Left renal cortex interstitium (tissue), 4 donors: ENCODE measurements at places on chromosomes 3 and 15. TPM values are rescaled to one million over a fixed set of nuclear protein-coding genes. Genes with fewer than 3 reads are reported as not detected.

Gene LRRIQ4
- 0.17 TPM for polyA plus RNA-seq

GRCh38 chr3:184384342-184384741, 4.5 kb downstream of the CHRD start:
- no peak for DNase-seq

Gene LCTL
- polyA plus RNA-seq = 0.23 TPM

DNA sequence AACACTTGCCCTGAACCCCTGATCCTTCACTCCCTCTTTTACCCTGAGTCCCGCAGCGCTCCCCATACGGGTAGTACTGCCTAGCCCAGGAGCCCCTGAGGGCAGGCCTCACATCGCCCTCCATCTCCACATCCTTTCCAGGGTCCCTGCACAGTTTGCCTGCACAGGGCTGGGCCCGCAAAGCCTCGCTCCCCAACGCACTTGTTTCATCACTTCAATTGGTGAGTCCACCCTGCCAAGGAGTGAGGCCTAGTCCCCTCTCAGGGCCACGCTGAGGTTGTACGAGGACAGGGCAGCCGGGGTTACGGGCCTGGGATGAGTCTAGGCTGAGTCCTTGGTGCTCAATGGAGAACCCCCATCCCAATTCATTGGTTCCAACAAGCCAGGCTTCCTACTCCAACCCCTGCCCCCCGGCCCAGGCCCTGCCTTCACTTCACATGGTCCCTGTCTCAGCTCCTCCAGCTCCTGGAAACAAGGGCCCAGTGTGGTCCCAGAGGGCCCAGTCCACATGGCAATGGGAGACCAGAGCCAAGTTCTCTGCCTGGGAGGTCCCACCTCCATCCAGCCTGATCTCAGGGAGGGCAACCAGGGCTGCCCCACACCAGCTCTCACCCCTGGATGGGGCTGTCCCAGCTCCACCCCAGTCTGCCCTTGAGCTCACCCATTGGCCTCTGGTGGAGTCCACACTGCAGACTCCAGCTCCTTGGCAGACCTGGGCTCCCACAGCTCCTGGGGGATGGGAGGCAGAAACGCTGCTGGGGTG, 12.4 kb upstream of the CLK3 start:
- no peak for DNase-seq

DNA sequence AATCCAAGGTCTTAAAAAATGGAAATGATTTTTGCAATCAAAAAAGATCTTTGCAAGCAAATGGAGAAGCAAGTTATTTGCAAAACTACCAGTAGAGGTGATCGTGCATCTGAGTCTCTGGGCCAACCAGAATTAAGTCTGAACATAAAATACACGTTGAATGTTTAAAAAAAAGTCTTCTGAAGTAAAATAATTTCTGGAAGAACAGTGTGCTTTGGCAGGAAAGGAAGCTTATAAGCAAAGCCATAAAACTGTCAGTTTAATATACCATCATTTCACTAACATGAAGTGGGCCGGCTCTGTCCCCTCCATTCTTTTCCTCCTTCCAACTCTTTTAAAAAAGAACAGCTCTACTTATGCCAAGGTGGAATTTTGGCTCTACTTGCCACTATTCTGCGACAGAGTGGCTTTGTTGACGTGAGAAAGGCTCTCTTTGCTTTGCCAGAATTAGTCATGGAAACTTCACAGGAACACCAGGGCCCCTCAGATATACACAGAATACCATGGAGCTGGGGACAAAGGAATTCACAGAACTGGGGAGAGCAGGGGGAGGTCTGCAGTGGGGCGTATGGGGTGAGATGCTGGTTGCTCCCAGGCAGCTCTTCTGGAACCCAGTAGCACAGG, 29.8 kb downstream of the FSTL1 start:
- DNase-seq = no peak

GRCh38 chr3:42014458-42014920, 52.6 kb upstream of the ULK4 start:
- no peak for DNase-seq

- no peak for DNase-seq
Measured at GRCh38 chr15:63491116-63491827, 13.1 kb upstream of the USP3 start.

DNA sequence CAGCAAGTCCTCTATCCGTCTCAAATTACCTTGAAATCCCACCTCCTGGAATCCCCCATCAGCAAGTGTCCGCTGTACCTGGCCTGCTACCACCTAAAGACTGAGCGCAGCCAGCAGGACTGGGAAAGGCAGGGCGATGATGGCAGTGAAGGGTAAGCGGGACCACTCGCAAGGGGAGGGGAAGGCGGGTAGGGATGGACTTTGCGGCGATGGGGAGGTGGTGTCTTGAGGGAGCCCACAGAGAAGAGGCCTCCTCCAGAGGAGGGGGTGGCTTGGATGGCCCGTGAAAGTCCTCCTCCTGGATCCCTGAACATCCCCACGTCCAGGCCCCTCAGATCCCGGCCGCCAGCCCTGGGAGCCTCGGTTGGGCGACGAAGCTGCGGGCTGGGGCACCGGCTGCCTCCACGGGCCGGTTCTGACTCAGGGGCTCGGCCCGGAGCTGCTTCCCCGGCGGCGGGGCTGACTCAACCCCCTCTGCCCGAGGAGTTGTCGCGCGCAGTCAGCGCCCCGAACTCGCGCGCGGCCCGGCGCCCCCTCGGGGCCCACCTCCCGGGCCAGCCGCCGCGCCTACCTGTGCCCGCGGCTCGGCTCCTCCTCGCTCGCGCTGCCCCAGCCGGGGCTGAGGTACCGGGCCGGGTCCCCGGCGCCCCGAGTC, 512 bp downstream of the LARP6 start:
- peak; percentile 49 for DNase-seq

Gene GRAMD1C
- 23.7 TPM for polyA plus RNA-seq

Gene SMAD6
- polyA plus RNA-seq = 27.4 TPM

GRCh38 chr15:41790756-41791546, 16.7 kb downstream of the MAPKBP1 start:
- DNase-seq = no peak

- peak; percentile 65 for DNase-seq
Measured at GRCh38 chr15:67064607-67065530, 533 bp upstream of the SMAD3 start.

- no peak for DNase-seq
Measured at GRCh38 chr15:63287109-63287508, 9.7 kb downstream of the APH1B start.

Gene SOX2
- 1.0 TPM for polyA plus RNA-seq

DNA sequence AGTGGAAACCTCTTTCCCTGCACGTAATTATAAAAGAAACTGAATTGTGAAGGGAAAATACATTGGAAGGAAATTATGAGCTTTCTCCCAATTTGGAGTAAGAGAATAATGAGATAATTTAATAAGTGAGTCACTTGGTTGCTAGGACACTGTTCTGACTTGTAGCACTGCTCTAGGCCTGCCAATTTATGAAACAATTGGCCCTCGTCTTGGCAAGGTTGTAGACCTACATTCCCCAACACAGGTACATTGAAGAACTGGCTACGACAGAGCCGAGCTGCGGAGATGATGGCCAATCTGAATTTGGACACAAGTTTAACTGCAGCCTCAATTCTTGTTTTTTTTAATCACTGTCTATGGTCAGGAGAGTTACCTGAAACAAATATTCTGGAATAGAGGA, 674.1 kb downstream of the MECOM start:
- DNase-seq = no peak

GRCh38 chr3:177554895-177555759, 357.8 kb upstream of the TBL1XR1 start:
- DNase-seq = no peak

GRCh38 chr3:120459196-120459595, 8.4 kb upstream of the FSTL1 start:
- DNase-seq = no peak
